ENCODE measurements at places on chromosomes 3 and 15. TPM values are rescaled to one million over a fixed set of nuclear protein-coding genes. Genes with fewer than 3 reads are reported as not detected.

- peaks cover 21% of the 10 kb centered on the region for H3K36me3 ChIP-seq
- no peak for DNase-seq
- H3K27me3 ChIP-seq, result no peaks in the 10 kb centered on the region
- H3K4me1 ChIP-seq, result no peaks in the 10 kb centered on the region
- no peak overlapping the region for H3K27ac ChIP-seq
Observed at GRCh38 chr3:134544316-134544715, 58.5 kb downstream of the CEP63 start.

DNA sequence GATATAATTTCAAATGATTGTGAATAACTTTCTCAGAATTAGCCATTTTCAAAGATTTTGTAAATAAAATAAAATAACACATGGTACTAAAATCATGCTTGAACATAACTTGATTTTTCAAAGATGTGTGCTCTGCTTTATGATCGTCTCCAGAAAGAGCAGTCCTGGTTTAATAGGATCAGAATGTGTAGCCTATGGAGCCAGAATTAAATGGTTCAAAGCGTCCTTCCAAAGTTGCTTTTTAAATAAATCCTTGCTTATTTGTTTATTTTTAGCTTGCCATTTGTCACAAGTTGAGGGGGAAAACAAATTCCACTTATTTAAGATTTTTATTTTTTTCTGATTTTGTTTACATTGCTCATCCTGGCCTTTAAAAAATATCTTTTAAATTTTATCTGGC lies 123.7 kb upstream of the SPRED1 start:
- H3K27ac ChIP-seq, result peak overlapping the region; percentile 65
- no peak for DNase-seq
- H3K4me1 ChIP-seq, result no peaks in the 10 kb centered on the region
- no peaks in the 10 kb centered on the region for H3K27me3 ChIP-seq

GRCh38 chr3:126850370-126851085 lies 132.4 kb upstream of the PLXNA1 start:
- H3K36me3 ChIP-seq, result peaks cover 4% of the 10 kb centered on the region
- DNase-seq, result no peak
- H3K27ac ChIP-seq, result no peak overlapping the region
- H3K4me3 ChIP-seq, result no peak overlapping the region
- no peaks in the 10 kb centered on the region for H3K27me3 ChIP-seq
- H3K4me1 ChIP-seq, result peaks cover 8% of the 10 kb centered on the region

- peak overlapping the region; percentile 80 for H3K27ac ChIP-seq
- H3K36me3 ChIP-seq, result no peaks in the 10 kb centered on the region
- H3K4me1 ChIP-seq, result no peaks in the 10 kb centered on the region
- no peak for DNase-seq
- no peaks in the 10 kb centered on the region for H3K27me3 ChIP-seq
- H3K4me3 ChIP-seq, result no peak overlapping the region
Observed at GRCh38 chr3:127769284-127770081, 52.8 kb downstream of the MGLL start.

- H3K27ac ChIP-seq, result no peak overlapping the region
- no peak for DNase-seq
- no peaks in the 10 kb centered on the region for H3K4me1 ChIP-seq
Observed at GRCh38 chr3:7658294-7658693, 797.4 kb downstream of the GRM7 start.

DNA sequence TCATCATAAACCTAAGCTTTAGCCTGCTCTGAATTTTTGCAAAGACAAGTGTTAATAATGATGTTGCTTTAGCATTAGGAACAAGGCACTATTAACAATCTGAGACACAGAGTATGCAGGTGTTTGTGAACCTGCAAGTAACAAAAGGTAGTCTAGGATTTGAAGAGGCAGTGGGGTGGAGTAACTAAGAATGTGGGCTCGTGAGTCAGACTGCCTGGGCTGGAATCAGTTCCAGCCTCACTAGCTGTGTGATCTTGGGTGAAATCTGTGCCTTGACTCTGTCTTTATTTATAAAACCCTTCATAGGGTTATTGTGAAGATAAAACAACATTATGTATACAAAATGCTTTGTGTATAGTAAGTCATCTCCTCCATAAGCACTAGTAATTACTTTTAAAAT lies 610.6 kb upstream of the CFAP20DC start:
- H3K4me1 ChIP-seq, result no peaks in the 10 kb centered on the region
- no peaks in the 10 kb centered on the region for H3K27me3 ChIP-seq
- no peak overlapping the region for H3K4me3 ChIP-seq
- H3K36me3 ChIP-seq, result no peaks in the 10 kb centered on the region

The CYP11A1 gene
- 62.4 TPM for total RNA-seq

The PRSS50 gene
- total RNA-seq, result not detected

The SERINC4 gene
- not detected for total RNA-seq
